ENCODE measurements at places on chromosomes 5 and 9.

DNA sequence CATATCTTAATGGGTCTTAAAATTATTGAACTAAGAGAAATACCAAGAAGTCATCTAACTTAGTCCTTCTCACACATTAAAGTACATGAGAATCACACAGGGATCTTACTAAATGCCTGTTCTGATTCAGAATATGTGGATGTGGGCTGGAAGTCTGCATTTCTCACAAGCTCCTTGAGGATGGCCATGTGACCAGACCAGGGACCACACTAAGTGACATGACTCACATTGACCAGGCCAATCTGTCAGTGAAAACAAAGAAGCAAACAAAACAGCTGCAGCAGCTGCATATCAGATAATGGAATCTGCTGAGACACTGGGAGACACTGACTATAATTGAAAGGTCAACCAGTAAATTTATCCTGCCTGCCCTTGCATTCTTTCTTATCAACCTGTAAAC, 110.5 kb downstream of the ADAMTS12 start:
- no peak for DNase-seq

DNA sequence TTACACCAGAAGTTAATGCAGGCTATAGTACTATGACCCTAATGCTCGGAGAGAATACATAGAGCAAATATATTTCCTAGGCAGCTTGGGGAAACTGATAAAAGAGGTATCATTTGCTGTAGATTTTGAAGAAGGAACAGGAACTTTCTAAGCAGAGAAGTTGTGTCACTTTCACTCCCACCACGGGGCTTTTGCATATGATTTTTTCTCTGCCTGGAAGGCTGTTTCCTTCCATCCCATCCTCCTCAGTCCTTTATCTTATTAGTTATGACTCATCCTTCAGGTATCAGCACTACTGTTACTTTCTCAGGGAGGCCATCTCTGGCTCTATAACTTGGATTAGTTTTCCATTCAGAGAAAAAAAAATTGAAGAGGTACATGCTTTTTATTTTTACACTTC, 2006.1 kb upstream of the WWC1 start:
- no peak for DNase-seq

DNA sequence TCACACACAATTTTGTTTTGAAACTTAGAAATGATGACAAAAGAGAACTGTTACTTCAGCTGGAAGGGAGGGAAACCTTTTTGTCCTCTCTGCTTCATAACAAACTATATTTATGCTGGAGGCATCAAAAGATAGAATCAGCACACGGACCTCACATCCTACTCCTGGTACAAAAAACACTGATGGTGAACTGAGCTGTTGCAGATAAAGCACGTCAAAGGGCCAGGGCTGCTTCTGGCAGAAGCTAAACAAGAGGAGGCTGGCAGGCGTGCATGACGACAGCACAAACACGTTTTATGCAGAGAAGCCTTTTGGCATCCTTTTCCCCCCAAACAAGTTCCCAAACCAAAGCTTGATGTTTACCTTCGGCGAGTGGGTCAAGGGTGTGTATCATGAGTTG, 169.6 kb downstream of the SLC24A2 start:
- no peak for DNase-seq

- no peak for DNase-seq
Observed at GRCh38 chr5:174098694-174099093, 53.2 kb downstream of the NSG2 start.

GRCh38 chr5:88393716-88394535, 125.3 kb upstream of the TMEM161B start:
- DNase-seq = no peak

GRCh38 chr5:11467588-11467987, 436.7 kb downstream of the CTNND2 start:
- DNase-seq = no peak

DNA sequence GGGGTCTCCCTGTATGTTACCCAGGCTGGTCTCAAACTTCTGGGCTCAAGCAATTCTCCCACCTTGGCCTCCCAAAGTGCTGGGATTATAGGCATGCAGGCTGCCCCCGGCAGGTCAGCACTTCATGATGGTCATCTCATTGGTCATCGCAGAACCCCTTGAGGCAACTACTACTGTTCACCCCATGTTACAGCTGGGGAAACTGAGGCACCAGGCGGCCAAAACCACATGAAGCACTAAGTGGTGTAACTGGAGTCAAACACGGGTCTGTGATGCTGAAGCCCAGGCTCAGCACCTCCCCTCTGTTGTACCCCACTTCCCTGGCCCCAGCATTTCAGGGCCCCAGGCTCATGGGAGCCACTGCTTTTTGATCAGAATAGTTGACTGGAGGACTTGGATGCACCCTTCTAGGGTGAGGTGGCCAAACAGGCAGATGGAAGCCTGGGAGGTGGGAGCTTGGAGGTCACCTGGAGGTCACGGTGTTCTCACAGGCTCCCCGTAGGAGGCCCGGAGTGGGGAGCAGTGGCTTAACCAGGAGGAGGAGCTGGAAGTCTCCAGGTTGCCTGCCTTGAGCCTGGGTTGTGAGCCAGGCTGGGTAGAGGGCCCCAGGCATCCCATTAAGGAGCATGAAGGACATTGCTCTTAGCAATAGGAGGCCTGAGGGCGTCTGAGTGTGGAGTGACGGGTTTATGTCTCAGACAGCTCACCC, 57.3 kb upstream of the RPL26L1 start:
- DNase-seq = no peak

DNA sequence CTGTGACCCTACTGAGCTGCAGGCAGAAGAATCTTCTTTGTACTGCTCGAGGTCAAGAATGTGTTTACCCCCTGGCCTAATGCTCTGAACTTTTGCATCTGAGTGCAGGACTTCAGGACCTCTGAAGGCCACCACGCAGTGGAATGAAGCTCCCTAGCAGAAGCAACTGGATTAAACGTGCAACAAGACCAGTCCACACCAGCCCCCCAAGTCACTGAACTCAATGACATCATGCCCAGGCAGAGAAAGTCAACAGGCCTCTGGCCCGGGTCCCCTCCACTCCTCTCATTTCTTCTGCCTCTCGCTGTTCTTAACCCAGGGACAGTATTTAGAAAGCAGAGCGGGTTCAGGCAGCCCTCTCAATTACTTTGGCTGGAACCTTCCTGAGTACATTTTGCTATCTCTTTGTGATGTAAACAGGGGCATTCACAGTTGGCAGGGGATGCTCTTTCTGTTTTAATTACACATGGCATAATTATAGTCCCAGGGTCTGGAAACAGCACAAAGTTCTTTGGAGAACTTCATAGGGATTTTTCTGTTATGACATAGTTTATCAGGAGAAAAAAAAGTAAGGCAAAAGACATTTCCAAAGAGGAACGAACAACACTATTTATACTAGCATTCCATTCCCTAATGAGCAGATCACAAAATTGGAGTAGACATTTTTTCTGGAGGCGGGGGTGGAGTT, 108.2 kb upstream of the SPATA31D4 start:
- no peak for DNase-seq

DNA sequence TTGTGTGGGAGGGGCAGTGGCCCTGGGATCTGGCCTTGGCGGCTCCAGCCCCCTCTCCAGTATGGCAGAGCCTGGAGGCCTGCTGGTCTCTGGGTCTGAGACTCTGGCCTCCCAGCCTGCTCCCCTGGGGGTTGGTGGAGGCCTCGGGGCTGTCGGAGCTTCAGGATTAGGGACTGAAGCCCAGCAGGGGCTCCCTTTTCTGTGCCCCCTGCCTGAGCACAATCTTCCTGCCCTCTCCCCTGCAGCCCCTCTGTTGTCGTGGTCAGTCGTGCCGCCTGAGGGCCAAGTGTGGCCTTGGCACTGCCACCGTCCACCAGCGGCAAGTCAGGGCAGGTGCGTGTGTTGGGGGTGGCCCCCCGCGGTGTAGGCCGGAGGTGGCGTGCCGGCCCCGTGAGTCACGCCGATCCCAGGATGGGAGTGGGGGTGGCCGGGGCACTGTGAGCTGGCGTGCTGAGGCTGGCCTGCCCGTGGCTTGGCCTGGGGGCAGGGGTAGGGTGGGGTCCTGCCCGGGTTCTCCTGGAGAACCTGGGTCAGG, 53.6 kb downstream of the RXRA start:
- DNase-seq = no peak

GRCh38 chr5:17190242-17190778, 27.1 kb upstream of the BASP1 start:
- DNase-seq = peak; percentile 7

GRCh38 chr9:116101516-116101915, 52.1 kb upstream of the PAPPA start:
- DNase-seq = no peak

All from NCI-H1417 treated with DMSO at 0.1 percent for 48 hours (cell line).